ENCODE measurements at places on chromosomes 3 and 15.
A peak's percentile ranks its signal among the peaks of the same experiment; 100 is the strongest.

DNA sequence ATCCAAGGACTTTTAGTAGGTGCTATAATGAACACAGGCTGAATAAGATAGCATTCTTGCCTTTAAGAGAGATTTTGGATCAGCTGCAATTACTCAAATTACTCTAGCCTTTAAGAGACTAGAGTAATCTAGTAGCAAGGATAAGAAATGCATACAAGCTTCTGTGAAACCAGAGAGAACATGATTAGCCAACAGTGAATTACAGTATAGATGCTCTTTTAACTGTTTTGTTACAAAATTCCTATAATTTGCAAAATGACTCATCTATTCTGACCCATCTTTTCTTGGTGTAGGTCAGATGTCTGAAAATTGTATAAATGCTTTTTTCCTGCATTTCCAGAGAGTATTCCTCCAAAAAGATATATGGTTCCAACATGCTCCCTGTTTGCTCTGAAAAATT, 66.9 kb downstream of the CEP63 start:
- DNase-seq = no peak

GRCh38 chr15:99526176-99526575, 39.6 kb upstream of the MEF2A start:
- DNase-seq = no peak

- DNase-seq = no peak
Observed at GRCh38 chr3:188518835-188519452, 365.0 kb downstream of the LPP start.

- no peak for DNase-seq
Observed at GRCh38 chr3:125163739-125164601, 48.6 kb downstream of the SLC12A8 start.

- DNase-seq = no peak
Observed at GRCh38 chr3:134598763-134599545, 51.9 kb downstream of the KY start.

GRCh38 chr3:40240921-40241320, 68.6 kb upstream of the EIF1B start:
- DNase-seq = no peak

DNA sequence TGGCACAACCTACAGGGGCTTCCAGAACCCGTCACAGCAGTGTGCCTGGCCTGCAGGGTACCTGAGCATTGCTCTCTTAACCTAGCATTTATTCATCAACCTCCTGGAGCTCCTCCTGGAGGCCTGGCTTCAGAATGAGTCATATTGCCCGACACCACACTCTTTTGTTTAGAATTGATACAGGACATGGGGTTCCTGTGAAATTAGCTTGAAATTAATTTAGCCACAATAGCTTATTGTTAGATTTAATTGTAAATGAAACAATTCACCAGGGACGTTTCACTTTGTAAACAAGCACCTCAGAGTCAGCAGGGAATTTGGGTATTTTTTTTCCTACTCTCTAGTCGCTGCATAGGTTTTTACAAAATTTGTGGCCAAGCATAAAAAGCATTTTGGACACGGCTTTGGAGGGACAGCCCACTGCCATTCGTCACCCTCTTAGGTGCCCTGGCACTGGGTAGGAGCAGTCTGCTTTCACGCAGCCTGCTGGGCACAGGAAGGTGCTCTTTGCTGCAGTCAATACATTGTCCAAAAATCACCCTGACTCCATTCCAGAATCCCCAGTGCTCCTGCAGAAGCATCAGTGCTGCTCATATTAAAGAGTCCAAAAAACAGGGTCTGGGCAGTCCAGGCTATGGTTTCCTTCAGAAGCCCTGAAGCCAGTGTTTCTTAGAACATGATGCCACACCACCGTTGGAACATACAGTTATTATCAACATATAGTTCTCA, 60.8 kb upstream of the MEF2A start:
- no peak for DNase-seq

- no peak for DNase-seq
Observed at GRCh38 chr3:149150436-149150835, 21.0 kb downstream of the HPS3 start.

- no peak for DNase-seq
Observed at GRCh38 chr3:30286007-30286669, 320.3 kb upstream of the TGFBR2 start.

GRCh38 chr15:58182460-58183163, 44.4 kb downstream of the AQP9 start:
- no peak for DNase-seq

DNA sequence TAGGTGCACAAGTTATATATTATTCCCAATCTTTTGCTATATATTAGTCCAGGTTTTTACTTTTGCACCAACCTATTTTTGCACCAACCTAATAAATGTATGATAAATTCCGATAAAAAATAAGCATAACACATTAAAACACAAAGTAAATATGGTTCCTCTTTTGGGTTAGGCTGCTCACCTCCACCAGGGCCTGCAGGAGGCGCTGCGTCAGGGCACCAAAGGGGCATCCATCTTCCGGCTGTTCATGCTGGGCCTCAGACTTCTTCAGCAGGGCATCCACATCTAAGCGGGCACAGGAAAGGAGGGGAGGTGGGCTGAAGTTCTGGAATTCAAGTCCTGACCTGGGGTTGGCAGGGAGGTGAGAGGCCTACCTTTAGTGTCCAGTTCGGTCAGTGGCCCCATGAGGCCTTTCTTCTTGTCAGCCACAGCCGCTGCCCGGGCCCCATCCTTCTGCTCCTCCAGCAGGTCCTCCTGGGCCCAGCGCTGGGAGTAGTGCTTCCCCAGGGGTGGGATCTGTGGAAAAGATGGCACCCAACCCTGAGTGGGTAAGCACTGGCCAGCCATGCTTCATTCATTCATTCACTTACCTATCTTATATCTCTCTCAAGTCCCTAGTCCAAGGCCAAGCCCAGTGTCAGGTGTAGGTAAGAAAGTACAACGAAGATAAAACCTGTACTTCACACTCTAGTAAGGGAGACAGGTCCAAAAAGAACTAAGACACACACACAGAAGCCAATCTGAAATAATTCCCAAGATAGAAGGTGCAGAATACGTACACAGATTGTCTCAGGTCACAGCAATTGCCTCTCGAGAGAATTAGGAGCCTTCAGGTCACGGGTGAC, 5.2 kb downstream of the TADA3 start:
- no peak for DNase-seq

- no peak for DNase-seq
Observed at GRCh38 chr15:51144021-51144532, 49.4 kb upstream of the TNFAIP8L3 start.

- no peak for DNase-seq
Observed at GRCh38 chr15:53917109-53917508, 61.1 kb upstream of the UNC13C start.

- no peak for DNase-seq
Observed at GRCh38 chr3:180538493-180538892, 63.5 kb upstream of the TTC14 start.

DNA sequence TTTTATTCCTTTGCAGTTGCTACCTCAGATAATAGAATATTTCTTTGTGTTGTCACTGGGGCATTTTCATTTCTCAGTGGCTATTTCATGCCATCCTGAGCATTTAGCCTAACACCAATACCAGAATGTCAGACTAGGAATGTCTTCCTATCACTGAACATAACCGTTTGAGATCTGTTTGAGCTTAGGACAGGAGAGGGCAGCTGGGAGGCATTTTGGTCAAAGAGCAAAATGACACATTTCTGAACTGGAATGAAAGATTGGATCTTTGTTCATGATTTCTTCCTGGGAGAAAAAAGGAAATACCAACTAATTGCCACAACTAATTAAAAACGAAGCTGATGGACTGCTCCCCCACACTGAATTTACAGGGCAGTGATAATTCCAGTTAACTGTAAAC, 921.3 kb upstream of the NR2F2 start:
- DNase-seq = no peak

DNA sequence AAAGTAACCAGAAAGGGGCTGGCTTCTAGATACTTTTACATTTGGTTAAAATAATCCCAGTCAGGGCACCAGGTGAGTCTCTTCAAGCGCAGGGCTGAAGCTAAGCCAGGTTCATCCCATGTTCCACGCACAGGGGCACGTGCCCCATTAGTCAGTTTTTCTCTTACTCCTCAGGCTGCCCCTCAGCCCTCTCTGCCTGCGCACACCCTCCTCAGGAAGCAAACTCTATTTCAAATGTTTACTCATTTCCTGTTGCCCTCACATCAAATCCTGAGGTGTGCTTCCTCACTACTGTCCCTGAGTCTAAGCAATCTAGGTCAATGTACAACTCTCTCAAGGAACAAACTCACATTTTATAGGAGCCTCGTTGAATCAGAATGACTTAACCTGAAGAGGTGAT, 48.5 kb downstream of the THBS1 start:
- peak; percentile 58 for DNase-seq

DNA sequence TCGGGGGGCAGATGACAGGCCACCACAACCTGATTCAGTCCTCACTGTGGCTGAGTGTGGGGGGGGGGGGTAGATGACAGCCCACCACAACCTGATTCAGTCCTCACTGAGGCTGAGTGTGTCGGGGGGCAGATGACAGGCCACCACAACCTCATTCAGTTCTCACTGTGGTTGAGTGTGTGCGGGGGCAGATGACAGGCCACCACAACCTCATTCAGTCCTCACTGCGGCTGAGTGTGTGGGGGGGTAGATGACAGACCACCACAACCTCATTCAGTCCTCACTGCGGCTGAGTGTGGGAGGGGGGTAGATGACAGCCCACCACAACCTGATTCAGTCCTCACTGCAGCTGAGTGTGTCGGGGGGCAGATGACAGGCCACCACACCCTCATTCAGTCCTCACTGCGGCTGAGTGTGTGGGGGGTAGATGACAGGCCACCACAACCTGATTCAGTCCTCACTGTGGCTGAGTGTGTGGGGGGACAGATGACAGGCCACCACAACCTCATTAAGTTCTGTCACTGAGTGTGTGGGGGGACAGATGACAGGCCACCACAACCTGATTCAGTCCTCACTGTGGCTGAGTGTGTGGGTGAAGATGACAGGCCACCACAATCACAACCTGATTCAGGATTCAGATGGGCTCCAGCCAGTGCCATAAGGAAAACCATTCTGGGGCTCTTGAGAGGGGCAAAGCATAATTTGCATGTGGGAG, 16.9 kb downstream of the ZNF717 start:
- no peak for DNase-seq

DNA sequence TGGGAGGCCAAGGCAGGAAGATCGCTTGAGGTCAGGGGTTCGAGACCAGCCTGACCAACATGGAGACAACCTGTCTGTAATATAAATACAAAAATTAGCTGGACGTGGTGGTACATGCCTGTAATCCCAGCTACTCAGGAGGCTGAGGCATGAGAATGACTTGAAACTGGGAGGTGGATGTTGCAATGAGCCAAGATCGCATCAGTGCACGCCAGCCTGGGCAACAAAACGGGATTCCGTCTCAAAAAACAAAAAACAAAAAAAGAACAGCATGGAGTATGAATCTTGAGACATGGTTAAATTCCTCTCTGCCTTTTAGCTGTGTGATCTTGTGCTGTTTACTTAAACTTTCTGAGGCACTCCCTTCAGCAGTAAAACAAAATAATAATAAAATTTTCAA, 244.9 kb downstream of the FGF12 start:
- DNase-seq = no peak

DNA sequence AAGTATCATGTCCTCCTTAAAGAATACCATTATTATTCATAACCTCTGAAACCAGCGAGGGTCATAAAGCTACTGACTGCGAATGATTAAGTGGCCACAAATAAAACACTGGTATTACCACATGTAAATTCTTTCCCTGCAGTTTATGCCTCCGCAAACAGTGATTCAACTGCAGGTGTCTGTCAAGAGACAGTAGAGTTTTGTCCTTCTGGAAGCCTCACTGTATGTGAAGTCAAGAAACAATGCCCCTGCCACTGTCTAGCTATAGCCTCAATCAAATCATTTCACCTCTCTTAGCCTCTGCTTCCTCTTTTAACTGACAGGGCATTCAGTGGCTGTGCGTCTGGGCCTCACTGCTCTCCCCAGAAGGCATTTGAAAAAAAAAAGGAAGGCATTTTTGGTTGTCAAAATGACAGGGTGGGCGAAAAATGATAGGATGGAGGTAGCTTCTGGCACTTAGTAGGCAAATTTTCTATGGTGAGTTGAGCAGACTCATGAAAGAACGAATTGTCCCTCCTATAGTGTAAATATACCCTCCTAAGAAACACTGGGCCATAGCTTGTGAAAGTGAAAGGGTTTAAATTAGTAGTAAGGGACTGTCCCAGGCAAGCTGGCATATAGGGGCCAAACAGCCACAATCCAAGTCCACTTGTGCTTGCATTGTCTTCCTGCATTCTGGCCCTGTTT, 66.7 kb downstream of the FILIP1L start:
- DNase-seq = no peak

- no peak for DNase-seq
Observed at GRCh38 chr15:76298986-76299385, 12.3 kb downstream of the ETFA start.

DNA sequence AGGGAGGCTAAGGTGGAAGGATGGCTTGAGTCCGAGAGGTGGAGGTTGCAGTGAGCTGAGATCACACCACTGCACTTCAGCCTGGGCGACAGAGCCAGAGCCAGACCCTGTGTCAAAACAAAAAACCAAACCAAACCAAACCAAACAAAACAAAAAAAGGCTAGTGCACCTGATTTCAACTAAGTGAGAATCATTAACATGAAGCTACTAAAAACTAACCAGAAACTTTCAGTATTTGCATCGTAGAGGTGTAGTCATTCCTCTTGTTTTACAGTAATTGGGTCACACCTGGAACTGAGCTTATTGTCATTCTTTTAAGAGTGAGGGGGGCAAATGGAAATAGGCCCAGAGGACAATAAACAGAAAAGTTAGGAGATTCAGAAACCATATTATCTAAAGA, 58.5 kb downstream of the ST6GAL1 start:
- no peak for DNase-seq

DNA sequence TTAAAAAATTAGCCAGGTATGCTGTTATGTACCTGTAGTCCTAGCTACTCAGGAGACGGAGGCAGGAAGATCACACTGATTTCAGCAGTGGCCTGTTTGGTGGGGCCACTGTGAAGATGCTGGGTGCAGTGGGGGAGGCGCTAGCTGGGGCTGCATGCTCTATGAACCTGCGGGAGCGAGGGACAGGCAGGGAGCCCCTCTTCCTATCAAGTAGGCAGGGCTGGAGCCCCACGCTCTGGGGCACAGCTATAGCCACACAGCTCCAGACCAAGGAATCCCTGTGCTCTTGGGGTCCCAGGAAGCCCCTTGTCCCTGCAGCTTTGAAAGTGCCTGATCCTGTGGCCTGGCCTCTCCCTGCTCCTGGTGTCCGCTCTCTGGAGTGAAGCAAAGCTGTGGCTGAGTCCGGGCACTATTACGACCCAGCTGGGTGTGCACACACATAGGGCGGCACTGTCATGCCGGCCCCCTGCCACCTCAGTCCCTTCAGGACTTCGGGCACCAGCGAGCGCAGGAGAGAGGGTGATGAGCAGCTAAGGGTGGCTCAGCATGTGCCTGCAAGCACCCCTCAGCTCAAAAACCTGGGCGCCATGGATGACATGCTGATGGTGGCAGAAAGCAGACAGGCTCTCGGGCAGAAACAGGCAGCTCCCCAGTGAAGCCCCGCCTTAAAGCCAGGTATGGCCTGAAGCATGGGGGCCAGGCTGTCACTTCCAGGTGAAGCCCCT, 262.6 kb downstream of the TBC1D5 start:
- DNase-seq = no peak

GRCh38 chr3:187456250-187456649, 88.1 kb downstream of the RTP4 start:
- no peak for DNase-seq

Measured in effector memory CD8-positive, alpha-beta T cell (primary cell).